Activated naive CD4-positive, alpha-beta T cell (primary cell): ENCODE measurements at places on chromosomes 3 and 15.

GRCh38 chr3:66648975-66649374, 148.2 kb upstream of the LRIG1 start:
- no peak for DNase-seq

- no peak for DNase-seq
These were observed 624 bp downstream of the AP3B2 start for GRCh38 chr15:82709081-82709420.

GRCh38 chr3:102688556-102688930, 253.7 kb downstream of the ZPLD1 start:
- DNase-seq = no peak

DNA sequence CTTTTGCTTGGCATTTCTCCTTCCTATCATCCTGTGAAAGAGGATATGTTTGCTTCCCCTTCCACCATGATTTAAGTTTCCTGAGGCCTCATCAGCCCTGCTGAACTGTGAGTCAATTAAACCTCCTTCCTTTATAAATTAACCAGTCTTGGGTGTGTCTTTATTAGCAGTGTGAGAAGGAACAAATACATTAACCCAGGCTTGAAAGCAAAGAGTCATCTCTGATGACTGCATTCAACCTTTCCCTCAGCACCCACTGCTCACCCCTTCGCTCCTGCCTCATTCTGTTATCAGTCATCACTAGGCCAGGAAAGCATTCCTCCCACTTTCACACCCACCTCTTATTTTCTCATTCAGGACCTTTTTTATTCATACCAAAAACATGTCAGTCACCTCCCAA, 59.6 kb upstream of the CASR start:
- DNase-seq = no peak

DNA sequence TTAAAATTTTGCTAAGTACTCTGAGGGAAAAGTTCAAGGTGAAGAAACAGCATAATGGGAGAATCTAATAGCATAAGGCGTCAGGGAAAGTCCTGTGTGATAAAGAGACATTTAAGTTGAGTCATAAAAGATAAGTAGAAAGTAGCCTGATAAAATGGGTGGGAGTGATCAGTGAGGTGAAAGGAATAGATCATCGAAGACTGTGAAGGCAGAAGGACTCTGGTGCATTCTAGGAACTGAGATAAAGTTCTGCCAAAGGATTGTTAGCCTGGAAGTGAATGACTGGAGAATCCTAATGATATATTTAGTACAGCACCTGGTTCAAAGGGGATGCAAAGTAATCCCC, 149.9 kb downstream of the CFAP20DC start:
- DNase-seq = no peak

DNA sequence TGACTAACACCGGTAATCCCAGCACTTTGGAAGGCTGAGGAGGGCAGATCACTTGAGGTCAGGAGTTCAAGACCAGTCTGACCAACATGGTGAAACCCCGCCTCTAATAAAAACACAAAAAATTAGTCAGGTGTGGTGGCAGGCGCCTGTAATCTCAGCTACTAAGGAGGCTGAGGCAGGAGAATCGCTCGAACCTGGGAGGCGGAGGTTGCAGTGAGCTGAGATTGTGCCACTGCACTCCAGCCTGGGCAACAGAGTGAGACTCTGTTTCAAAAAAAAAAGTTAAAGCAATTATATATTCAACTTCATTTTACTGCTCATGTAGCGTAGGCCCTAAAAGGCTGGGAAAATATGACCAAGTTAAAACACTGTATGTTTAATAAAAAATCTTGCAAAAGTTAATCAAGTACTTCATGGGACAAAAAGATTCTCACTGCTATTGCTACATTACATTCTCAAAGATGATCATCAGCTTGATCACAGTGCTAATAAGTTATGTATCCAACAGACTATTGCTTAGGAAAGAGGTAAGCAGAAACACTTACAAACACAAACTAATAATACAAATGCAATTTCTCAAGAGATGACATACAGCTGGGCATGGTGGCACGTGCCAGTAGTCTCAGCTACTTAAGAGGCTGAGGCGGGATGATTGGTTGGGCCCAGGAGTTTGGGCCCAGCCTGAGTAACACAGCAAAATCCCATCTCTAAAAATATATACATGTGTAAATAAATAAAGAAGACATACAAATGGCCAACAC, 2.7 kb downstream of the COPS2 start:
- DNase-seq = no peak

- DNase-seq = no peak
These were observed 53.0 kb upstream of the SLC6A1 start for GRCh38 chr3:10939556-10939955.
